ENCODE measurements at places on chromosomes 1 and 21.

DNA sequence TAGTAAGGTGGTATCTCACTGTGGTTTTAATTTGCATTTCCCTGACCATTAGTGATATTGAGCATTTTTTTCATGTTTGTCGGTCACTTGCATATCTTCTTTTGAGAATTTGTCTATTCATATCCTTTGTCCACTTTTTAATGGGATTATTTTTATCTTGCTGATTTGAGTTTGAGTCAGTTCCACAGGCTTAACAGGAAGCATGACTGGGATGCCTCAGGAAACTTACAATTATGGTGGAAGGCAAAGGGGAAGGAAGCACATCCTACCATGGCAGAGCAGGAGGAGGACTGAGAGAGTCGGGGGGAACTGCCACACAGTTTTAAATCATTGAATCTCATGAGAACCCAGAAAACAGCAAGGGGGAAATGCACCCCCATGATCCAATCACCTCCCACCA lies 51.1 kb downstream of the ODF2L start:
- no peak for DNase-seq

DNA sequence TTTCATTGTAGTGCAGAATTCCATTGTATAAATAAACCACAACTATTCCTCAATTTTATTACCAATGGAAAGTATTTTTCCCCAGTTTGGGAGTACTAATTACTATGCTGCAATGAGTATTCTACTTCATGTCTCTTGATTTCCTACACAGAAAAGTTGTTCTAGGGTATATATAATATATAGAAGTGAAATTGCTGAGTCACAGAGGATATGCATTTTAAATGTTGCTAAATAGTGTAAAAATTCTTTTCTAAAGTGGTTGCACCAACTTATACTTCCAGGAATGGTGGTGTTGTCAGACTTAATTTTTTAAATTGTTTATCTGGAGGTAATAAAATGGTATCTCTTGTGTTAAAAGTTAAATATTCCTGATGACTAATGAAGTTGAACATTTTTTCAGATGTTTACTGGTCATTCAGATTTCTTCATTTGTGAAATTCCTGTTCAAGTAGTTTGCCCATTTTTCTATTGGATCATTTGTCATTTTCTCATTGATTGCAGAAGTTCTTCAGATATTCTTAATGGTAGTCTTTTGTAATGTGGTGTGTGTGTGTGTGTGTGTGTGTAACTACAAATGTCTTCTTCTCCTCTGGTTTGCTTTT lies 19.1 kb upstream of the MYOG start:
- no peak for DNase-seq

DNA sequence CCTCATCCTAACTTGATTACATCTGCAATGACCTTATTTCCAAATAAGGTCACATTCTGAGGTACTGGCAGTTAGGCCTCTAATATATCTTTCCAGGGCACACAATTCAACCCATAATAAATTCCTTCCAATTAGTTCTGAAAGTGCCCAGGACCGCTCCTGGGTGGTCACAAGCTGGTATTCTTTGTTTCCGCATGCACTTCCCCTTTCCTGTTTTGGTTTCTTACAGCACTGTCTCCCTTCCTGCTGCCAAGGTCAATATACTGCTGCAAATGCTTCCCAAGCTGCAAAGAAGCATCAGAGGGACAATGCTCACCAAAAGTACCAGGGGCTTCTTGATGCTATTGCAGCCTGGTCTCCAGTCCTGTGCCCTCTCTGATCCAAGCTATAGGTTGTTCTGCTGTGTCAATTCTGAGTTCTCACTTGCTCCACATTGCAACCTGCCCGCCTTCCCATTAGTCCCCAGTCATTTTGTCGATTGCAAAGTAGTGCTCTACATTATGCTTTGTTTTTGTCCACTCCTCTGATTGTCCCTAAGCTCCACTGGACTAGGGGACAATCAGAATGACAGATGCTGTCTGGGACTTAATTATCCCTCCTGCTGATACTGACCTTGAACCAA lies 13.9 kb upstream of the XPR1 start:
- no peak for DNase-seq

- no peak for DNase-seq
Measured at GRCh38 chr1:184903111-184903692, 71.1 kb downstream of the NIBAN1 start.

DNA sequence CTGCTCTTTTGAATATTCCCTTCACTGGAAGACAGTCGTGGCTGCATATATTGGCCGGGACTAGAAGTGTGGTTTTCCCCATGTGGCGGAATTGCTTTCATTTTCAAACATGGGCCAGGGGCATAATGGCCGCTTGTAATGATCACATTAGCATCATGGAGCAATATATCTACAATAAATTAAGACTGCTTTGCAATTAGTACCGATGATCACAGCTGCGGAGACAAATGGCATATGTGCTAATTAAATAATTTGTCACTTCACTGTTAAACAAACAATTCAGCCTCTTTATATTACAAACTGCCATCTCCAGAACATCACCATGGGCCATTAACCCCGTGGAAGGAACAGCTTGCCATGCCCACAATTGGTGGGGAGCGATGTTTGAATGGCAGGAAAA lies 68.2 kb upstream of the OLIG2 start:
- no peak for DNase-seq

DNA sequence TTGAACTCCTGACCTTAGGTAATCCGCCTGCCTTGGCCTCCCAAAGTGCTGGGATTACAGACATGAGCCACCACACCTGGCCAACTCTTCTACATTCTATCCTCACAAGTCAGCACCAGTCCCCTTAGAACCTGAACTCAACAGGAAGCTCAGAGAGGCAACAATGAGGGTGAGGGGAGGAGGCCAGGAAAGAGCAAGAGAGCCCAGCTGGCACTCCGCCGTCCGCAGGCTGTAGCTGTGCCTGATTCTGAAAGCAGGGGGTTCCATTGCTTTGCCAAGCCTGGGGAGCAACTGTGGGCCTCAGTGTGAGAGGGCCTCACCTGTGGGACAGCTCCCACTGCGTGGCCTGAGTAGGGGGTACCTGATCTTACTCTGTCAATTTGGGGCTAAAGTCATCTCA lies 18.7 kb downstream of the STK40 start:
- DNase-seq = no peak

- DNase-seq = no peak
Measured at GRCh38 chr1:52037402-52037814, 3.8 kb upstream of the KTI12 start.

DNA sequence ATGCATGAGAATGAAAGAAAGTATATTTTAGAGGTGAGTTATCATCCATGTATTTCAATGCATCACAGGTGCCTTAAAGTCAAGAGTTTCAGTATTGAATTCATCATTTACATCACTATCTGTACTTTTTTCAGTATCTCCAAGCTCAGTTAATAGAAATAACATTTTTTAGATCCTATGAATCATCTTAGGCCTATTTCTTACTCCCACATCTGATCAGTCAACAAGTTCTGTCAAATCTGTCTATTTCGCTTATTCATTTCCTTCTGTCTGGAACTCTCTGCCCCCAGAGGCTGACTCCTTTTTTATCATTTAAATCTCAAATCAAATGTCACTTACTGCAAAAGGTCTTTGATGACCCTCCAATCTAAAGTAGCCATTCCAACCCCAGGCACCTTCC lies 295.2 kb downstream of the LRRC7 start:
- no peak for DNase-seq

GRCh38 chr1:183372586-183373230 lies 45.5 kb downstream of the NMNAT2 start:
- DNase-seq = no peak

DNA sequence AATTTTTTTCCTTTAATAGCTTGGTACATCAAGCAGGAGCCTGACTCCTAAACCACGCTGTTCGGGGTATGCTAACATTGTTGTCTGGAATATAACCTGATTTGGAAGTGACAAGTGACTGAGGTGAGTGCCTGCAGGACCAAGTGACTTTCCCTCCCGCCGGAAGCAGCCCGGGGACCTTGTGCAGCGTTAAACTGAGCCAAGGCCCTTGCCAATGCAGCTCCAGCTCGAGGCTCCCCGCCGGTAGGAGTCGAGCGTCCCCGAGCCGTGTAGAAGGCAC lies 716 bp upstream of the MTARC1 start:
- DNase-seq = no peak

- DNase-seq = peak; percentile 71
Measured at GRCh38 chr1:54791880-54792522, 9.1 kb downstream of the TTC22 start.

DNA sequence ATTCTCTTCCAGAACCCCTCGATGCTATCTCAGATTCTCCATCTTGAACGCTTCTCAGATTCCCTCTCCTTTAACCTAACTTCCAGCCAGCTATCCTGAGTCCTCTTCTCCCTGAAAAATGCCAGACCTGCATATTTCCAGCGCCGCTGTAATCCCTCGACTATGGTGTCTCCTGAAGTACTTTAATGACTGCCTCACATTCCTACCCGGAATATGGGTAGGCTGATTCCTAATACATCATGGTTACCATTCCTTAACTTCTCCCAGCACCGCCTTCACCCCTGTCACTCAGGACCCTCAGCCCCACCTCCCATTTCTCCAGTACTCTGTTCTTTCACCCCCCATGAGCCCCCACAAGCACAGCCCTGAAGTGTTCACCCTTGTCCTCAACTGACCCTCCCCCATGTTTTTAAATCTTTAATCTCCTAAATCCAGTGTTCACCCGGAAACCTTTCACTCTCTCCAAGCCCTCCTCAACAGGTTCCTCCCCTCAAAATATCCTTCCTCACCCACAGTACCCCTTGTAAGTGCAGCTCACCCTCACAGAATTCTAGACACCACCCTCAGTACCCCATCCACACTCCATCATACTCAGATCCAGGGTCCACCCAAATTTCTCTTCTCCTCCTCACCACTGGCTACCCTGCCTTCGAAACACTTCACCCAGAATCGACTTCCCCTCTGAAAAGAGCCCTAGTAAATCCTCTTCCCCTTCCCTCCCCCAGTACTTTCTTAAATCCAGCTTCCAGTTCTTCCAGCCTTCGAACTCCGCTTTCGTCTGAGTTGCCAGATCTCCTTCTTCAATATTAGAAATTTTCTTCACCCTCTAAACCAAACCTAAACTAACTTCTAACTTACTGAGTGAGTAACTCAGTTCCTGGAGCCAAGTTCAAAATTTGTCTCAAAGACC lies 922 bp downstream of the CPT2 start:
- DNase-seq = no peak

DNA sequence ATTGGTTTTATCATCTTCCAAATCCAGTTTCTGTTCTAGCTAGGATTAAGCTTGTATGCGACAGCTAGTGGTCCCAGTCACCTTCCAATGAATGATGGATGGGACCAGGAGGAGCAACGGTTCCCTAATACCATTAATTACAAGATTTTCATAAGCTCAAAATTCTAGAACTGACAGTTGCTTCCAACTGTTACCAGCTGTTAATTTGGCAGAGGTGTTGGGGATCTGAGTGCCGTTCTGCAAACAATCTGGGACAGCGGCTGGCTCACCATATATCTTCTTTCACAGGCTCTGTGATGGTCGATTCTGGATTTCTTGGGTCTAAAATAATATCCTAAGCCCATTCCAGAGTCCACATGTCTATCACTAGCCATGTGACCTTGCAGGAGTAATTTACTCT lies 34.5 kb upstream of the RALGPS2 start:
- no peak for DNase-seq

- no peak for DNase-seq
Measured at GRCh38 chr21:35530766-35531165, 481.7 kb upstream of the RUNX1 start.

DNA sequence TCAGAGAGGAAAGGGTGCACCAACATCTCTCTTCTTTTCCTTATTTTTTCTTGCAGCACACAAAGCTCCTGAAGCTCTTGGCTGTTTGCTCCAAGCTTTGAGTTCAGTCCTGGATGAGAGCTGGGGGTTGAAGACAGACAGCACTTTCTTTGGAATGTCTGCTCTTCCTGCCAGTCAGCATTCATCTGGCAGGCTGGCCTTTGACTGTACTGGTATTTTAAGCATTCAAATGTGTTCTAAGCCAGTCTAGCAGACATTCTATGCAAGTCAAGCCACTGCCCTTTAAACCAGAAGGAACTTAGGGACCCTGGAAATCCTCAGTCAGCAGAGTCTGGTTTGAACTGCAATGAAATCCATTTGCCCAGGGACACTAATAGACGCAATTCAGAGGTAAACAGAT lies 45.0 kb downstream of the XCL1 start:
- DNase-seq = no peak

GRCh38 chr1:77407738-77408375 lies 126.0 kb downstream of the AK5 start:
- no peak for DNase-seq

GRCh38 chr1:231232870-231233734 lies 7.9 kb upstream of the GNPAT start:
- no peak for DNase-seq

- DNase-seq = no peak
Measured at GRCh38 chr1:191542444-191542843, 615.8 kb upstream of the RGS18 start.

DNA sequence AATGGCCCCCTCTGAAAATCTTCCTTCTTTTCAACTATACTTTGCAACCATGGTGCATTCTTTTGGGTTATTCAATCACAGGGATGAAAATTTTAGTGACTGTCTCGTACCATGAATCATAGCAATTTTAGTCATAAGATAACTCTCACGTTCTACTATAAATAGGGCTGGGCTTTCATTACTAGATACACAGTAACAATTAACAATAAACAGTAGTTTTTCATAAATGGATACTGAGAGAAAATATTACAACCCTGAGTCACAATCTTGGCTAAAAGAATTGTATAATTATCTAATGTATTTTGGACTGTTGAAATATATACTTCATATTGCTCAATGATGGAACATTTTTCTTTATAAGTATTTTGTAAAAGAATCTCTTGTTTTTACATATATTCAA lies 96.1 kb downstream of the TEX35 start:
- no peak for DNase-seq

GRCh38 chr1:170360601-170361000 lies 171.4 kb upstream of the GORAB start:
- DNase-seq = no peak

GRCh38 chr1:49333906-49334305 lies 557.2 kb upstream of the BEND5 start:
- no peak for DNase-seq

DNA sequence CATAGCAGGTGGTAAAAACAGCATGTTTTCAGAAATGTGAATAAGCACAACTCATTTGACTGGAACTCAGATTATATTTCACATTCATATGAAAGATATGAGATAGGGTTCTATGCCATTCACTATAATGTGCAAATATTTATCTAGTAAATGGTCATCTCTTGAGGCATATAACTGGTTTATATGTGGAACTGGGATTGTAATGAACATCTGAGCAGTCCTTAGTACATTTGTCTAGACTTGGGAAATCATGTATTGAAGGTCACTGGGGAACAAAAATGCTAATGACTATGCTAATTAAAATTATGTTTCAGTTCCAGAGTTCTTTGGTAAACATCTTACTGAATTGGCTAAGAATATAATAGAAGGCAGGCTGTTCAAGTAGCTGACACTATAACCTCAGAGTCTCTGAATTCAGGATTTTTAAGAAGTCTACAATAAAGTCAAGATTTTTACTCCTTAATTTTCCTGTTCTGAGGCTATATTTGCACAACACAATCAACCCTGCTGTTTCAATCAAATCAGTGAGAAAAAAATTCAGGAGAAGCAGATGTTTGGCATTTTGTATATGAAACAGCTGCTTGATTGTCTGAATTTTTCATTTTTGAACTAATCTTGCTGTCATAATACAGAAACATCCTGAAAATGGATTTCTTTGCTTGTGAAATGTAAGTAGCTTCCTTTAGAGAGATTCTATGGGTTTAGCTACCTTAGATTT lies 244.8 kb upstream of the RGS18 start:
- no peak for DNase-seq

- DNase-seq = no peak
Measured at GRCh38 chr21:14383596-14384180, 742 bp upstream of the HSPA13 start.
